ENCODE measurements at places on chromosomes 12 and 14.
A peak's percentile ranks its signal among the peaks of the same experiment; 100 is the strongest.

DNA sequence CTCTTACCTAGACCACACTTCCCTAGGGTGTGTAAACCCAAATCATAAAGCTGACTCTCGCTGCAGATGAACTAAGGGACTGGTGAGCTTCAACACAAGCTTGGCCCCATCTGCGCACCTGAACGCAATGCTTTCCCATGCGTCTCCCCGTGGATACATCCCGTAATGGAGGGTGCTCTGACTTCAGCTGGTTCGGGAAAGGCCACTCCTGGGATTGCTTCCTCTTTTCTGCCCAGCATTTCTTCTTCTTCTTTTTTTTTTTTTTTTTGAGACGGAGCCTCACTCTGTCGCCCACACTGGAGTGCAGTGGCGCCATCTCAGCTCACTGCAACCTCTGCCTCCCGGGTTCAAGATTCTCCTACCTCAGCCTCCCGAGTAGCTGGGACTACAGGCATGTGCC is 27.7 kb upstream of the ETFBKMT start:
- no peak for DNase-seq

- no peak for DNase-seq
Observed at GRCh38 chr14:100071545-100071944, 6.3 kb downstream of the EVL start.

GRCh38 chr12:91406920-91407341 is 224.3 kb upstream of the DCN start:
- DNase-seq, result peak; percentile 90

GRCh38 chr12:129096968-129097367 is 243.7 kb downstream of the GLT1D1 start:
- no peak for DNase-seq

DNA sequence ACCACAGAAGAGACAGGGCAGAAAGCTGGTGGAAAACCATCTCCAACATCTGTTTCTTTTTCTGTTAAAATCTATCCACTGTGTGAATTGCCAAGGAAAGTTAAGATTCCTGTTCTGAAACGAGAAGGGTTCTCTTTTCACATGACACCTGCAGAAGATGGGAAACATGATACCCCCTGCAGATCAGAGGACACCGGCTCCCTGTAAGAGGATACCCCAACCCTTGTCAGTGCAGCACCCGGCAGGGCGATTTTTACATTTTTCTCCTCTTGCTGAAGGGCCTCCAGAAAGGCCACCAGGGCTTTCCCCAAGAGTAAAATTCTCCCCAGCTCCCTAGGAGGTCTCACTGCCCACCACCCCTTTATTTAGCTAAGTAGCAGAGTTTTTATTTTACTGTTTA is 48.2 kb downstream of the DPF3 start:
- DNase-seq, result no peak

DNA sequence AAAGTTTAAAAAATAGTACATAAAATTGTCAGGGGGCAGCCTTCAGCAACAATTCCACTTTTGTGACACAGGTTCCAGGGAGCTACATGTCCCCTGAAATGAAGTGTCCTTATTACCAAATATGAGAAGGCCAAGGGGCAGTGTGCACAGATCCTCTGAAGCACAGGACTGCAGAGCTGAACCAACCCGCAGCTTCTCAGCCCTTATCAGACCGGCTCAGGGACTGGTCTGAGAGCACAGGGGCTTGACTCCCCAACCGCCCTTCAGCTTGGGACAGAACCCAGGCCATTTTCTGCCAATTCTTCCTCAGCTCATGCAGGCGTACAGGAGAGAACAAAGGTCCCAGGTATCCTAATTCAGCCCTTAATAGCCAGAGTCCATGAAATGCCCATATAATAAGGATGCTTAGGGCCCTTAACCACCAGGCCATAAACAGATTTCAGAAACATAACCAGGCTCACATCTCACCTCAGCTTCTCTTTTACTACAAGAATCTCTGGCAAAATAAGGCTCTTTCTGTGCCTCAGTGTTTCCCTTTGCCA is 221.3 kb downstream of the ANO2 start:
- DNase-seq, result no peak

DNA sequence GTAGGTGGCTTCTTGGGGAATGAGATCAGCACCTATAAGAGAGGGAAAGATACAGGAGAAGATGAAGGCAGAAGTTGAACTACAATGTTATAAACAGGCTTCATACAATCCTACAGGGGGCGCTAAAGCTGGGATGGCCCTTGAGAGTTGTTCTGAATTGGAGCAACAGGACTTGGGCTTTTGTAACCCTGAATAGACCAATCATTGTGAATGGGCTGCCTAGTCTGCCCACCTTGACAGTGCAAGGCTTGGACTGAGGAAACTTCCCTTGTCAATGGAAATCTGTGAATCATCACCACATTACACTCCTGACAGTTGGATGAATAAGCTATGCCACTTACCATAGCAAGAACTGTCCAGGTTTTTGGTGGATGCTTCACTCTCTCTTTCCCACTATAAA is 306.1 kb downstream of the KCNC2 start:
- DNase-seq, result no peak

GRCh38 chr14:96052541-96053247 is 13.5 kb downstream of the C14orf132 start:
- DNase-seq, result peak; percentile 46

Measured in M059J (cell line).